ENCODE measurements at places on chromosomes 1 and 21.
A peak's percentile ranks its signal among the peaks of the same experiment; 100 is the strongest.

- DNase-seq, result no peak
Measured at GRCh38 chr1:110390096-110390495, 730 bp downstream of the SLC16A4 start.

DNA sequence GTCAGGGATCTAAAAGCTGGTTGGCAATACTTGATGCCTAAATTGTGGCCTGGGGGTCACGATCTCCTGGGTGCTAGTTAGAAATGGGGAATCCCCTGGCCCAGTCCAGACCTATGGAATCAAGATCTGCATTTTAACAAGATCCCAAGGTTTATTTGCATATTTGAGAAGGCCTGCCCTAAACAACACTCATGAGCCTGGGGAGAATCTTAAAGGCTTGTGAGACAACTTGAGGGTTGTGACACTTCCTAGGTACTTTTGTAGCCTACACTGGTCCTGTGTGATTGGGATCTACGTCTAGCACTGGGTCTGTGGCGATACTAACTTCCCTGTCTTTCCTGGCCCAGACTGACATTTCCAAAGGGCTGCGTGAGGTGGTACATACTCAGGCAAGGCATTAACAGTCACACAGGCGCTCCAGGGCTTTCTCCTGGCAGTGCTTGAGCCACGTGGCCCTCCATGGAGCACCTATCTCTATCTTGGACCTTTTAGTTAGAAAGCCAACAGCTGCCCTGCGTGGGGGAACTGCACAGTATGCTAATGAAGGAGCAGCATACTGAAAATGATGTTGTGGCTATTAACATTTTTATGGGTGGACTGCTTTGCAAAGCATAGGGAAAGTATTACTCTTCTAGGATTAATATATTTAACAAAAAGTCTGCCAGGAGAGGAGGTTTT lies 263.1 kb downstream of the ST6GALNAC3 start:
- no peak for DNase-seq

DNA sequence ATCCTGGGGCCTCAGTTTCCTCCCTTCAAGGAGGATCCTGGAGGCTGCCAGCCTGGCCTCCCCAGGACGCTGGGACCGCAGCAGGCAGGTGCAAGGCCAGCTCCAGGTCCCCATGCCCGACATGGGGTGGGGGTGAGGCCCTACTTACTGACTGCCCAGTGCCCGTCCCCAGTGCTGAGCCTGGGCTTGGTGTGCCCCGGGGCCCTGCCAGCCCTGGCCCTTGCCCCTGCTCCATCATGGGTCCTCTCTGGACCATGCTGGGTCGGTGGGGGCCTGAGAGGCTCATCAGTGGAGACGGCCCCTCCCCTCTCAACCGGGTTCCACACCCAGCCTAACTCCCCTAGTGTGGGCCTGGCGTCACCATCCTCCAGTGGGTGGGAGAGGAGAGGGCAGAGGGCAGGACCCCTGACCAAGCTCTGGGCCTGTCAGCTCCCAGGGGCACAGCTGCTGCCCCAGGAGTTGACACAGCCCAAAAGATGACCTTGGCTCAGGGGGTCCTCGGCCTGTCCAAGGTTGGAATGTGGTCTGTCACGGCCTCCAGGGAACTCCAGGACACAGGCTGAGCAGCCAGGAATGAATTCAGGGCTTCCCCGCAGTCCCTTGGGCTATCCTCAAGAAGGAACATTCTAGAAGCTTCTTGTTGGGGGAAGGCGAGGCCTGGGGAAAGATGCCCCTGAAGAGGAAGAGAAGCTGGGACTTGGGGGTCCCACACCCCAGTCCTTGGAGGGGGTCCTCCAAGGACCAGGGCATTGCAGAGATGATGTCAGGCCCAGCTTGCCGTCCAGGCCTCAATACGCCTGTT lies 17.6 kb upstream of the ARF1 start:
- DNase-seq, result no peak

GRCh38 chr1:156106624-156107488 lies 7.7 kb upstream of the LMNA start:
- DNase-seq, result no peak

DNA sequence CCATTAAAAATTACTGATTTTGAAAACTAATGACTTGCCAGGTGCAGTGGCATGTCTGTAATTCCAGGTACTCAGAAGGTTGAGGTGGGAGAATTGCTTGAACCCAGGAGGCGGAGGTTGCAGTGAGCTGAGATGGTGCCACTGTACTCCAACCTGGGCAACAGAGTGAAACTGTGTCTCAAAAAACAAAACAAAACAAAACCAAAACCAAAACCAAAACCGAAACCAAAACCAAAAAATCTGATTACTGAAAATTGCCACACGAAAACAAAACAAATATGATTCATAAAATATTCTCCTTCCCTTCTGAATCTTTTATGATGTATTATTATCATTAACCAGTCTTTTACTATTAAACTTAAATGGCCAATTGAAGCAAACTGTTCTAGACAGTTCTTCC lies 74.1 kb downstream of the SERINC2 start:
- no peak for DNase-seq

GRCh38 chr1:94094469-94095111 lies 26.4 kb downstream of the ABCA4 start:
- DNase-seq, result peak; percentile 76

DNA sequence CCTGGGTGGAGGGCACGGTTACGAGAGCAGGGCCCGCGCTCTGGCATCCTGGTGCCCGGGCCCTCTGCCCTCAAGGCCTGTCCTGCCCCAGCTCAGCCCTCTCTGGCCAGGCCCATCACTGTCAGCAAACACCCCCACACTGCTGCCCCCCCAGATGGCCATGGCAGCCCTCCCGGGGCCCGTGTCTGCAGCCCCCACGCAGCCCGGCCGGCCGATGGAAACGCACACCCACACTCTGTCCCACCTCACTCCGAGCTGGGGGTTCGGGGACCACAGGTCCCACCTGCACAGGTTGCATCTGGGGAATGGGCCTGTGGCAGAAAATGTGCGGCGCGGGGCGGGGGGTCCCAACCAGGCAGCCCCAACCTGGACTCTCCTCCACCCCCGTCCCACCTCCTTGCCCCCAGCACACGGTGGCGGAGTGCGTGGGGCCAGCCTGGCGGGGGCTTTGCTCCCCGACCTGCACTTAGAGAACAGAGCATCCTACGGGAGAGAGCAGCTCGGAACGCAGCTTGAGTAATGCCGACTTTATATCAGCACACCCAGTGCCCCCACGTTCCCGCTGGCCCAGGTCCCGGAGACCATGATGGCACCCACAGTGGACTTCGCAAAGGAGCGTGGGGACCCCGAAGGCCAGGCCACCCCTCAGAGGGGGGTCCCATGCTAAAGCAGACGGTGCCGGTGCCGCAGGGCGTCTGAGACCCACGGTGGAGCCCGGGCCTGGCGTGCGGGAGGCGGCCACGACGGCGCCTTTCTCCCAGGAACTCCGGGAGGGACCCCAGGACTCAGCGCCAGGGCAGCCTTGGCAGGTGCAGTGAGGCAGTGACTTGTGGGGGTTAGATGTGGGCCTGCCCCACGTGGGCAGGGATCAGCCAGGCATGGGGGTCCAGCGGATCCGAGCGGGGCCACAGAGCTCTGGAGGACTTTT lies 7.5 kb upstream of the RNF223 start:
- peak; percentile 43 for DNase-seq

- no peak for DNase-seq
Measured at GRCh38 chr1:59645893-59646292, 168.9 kb upstream of the HOOK1 start.

- DNase-seq, result no peak
Measured at GRCh38 chr1:206678490-206678889, 6.2 kb upstream of the MAPKAPK2 start.

DNA sequence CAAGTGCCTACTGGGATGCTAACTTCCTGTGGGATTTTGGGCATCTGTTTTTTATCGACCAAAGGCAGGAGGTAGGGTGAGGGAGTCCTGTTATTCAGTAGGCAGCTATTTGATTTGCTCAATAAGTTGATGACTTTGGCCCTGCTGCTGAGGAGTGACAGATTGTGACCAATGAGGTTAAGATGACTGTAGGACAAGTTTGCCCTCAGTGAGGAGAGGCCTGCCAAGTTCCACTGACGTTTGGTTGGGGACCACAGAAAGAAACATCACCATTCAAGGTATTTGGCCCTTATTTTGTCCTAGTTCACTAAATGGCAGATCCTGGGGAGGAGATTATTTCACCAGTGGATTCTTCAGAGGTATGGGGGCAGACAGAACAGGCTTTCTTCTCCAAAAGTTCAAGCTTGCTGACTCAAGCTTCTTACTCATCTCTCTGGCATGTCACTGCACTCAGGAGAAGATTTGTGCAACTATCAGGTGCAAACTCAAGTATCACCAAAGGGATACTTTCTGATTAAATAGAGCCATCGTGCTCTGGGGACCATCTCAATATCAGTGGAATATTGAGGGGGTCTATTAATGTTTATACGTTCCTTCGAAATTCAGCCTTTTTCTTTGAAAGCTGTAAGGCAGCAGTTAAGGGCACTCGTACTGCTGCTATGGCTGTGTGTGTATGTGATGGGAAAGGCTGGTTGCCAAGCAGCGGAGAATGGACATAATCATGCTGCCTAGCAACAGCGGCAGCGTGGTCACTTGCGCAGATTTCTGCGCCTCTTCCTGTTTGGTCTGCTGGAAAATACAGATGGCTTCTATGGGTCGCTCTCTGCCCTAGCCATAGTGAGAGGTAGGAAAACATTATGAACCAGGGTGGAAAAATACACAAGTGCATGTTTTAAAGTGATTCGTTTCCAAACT lies 78.7 kb downstream of the PBX1 start:
- no peak for DNase-seq

DNA sequence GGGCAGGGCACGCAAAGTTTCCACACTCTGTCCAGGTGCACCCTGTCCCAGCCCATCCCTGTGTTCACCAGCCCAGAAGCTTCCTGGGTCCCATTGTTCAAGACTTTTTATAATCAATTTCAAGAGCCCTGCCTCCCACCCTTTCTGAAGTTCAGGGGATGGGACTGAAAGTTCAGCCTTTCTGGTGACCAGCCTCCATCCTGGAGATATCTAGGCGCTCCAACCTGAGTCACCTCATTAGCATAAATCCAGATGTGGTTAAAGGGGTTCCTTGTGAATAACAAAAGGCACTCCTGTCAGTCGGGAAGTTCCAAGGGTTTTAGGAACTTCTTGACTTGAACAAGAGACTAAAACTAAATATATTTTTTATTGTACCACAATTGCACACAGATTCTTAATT lies 48.4 kb upstream of the RAP1A start:
- DNase-seq, result no peak

DNA sequence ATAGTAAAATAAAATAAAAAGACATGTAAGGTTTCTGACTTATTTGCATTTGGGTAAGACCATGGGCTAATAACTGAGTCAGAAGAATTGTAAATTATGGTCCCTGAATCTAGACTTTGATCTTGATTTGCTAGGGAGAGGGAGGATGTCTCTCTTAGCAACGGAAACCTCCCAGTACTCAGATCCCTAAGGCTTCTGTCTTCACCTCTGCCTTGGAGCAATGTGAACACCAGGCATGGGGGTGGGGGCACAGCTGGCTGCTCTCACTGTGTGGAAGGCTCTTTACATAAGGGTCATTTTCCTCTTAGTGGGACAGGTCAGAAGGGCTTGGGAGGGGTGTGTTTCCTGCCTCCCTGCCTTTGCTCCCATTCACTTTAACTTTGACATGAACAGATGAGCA lies 17.0 kb upstream of the TMEM54 start:
- no peak for DNase-seq

GRCh38 chr1:9561429-9561828 lies 22.2 kb downstream of the SLC25A33 start:
- no peak for DNase-seq

DNA sequence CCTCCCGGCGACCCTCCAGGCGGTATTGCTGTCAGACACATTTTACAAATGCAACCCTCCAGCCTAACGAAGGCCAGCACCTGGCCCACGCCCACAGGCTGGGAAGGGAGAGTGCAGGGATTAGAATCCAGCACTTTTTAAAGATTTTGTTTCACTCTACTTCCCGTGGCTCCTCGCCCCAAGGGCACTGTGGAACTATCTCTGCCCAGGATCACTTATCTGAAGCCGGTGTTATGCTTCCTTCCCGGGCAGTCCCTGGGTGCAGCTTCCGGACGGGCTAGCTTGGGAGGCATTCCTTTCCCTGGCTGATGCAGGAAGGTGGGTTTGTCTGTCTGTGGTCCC lies 35.8 kb downstream of the CCN1 start:
- no peak for DNase-seq

GRCh38 chr1:67522001-67522441 lies 91.8 kb upstream of the SERBP1 start:
- DNase-seq, result no peak

DNA sequence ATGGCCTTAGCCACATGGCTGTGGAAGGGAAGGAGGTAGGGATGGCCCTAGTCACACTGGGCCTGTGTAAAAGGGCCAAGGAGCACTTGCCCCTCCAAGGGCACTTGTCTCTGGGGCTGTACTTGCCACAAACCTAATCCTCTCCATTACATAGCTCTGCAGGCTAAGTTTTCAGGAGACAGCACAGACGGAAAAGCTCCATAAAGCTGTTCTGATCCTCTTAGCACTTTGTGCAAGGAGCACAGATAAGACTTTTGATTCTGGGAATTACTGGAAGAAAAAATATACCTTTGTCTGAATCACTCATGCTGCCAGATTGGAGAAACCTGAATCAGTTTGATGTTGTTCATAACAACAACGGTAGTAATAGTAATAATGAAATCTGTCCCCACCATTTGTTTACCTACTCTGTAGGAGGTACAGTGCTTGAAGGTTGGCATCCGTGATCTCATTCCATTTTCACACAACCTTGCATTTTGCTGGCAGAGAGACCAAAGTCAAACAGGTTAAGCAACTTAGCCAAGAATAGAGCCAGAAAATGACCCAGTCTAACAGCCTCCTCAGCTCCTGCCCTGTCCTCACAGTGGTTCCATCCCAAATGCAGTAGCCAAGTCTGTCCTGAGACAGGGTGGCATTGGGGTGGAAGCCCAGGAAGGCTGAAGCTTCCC lies 207.1 kb downstream of the ROR1 start:
- no peak for DNase-seq

GRCh38 chr21:25911730-25912401 lies 177.1 kb downstream of the GABPA start:
- DNase-seq, result no peak

- DNase-seq, result no peak
Measured at GRCh38 chr1:11533790-11534787, 55.1 kb downstream of the DISP3 start.

DNA sequence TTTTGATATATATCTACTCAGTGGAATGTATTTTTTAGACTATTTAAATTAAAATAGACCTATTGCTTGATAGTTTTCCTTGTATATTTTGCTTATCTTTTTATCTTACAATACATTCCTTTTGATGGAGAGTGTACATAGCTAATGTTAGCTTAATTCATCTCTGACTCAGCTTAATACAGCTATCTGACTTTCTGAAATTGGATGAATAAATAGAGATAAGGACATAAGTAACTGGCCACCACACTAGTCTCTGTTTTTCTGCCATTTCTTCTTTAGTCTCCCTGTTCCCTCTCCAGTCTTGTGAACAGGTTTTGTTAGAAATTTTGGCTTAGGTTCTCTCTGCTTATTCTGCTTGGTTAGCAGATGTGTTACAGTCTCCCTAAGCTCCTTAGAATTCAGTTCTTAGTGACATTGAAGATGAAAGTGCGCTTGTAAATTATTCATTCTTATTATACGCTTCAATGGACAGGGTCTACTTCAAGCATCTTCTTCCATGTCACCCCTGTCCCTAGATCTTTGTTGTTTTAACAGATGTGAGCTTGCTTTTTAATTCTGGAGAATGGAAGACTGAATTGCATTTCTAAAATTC lies 59.6 kb downstream of the XPR1 start:
- no peak for DNase-seq

- DNase-seq, result peak; percentile 9
Measured at GRCh38 chr1:41355356-41355755, 5.9 kb upstream of the FOXO6 start.

All from right forelimb (tissue), 1 donor.